Neural progenitor cell (in vitro differentiated cells): ENCODE measurements at places on chromosomes 2 and 18. TPM values are rescaled to one million over a fixed set of nuclear protein-coding genes. Genes with fewer than 3 reads are reported as not detected.

- DNase-seq: no peak
These were observed 34.9 kb upstream of the CYP26B1 start for GRCh38 chr2:72182547-72182946.

GDF7 gene
- not detected in 2 replicates for total RNA-seq

SGO2 gene
- 46.4 and 83.8 TPM in 2 replicates for total RNA-seq

LGALSL gene
- total RNA-seq: 24.3 and 31.1 TPM in 2 replicates
